Lower lobe of right lung (tissue), 2 donors: ENCODE measurements at places on chromosomes 7 and 10. TPM values are rescaled to one million over a fixed set of nuclear protein-coding genes. Genes with fewer than 3 reads are reported as not detected.

Gene MOGAT3
- total RNA-seq, result not detected

DNA sequence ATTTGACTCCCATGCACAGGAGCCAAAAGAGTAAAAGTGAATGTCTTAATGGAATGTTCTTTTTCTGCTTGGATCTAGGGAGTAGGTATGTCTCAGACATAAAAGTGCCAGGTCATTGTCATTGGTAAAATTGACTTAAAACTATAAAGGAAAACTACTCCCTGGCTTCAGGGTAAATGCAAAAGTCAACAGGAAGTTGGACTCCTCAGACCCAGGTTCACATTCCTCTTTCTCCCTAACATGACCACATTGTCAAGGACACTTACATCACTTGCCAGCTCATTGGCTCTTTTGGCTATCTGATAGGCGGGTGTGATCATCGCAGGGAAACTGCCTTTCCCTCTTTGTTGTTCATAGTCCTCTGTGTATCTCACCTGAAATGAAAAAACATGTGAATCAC is 13.7 kb downstream of the NRAP start:
- no peak for DNase-seq

GRCh38 chr7:65804887-65805286 is 68.0 kb upstream of the VKORC1L1 start:
- DNase-seq, result no peak

DNA sequence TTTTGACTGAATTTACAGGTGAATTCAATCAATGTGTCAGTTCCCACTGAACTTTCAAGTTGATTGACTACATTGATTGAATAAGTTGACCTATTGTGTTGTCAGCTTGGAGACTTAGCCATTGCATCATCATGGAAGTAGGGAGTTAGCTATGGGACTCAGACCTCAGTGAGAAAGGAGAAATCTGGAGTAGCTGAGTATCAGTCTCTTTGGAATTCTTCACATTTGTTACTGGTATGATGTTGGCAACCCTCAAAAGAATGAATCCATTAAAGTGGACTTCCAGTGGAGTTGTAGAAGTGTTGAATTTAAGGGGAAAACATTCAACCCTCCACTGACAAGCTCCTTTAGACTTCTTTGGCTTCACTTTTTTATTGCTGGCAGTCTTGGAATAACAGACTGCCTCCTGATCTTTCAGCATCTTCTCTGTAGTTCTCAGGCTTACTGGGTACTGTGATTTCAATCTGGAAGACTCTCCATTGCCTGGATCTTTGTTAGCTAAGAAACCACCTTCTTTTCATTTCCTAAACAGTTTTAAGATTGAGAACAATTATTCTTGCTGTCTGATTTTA is 160.3 kb upstream of the NRP1 start:
- DNase-seq, result no peak

- DNase-seq, result no peak
These were observed 37.3 kb downstream of the LIPJ start for GRCh38 chr10:88623835-88624234.
